ENCODE measurements at places on chromosomes 11 and 22.

DNA sequence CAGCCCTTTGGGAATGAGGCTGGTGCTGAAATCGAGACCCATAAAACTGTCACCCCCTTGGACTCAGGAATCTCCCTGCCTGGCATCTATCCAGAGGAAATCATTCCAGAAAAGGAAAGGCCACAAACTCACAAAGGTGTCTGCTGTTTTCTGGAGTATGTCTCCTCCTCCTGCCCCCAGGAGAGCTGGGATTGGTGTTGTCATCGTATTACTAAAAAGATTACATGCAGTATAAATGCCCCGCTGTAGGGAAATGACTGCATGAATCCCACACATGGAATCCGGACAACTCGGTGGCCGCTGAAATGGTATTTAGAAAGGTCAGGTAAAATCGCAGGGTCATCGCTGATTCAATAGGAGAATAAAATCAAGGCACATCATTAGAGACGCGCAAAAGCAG lies 18.9 kb upstream of the RFPL3 start:
- no peak for DNase-seq

- peak; percentile 16 for DNase-seq
These were observed 1.7 kb downstream of the FCHSD2 start for GRCh38 chr11:73140213-73141030.

DNA sequence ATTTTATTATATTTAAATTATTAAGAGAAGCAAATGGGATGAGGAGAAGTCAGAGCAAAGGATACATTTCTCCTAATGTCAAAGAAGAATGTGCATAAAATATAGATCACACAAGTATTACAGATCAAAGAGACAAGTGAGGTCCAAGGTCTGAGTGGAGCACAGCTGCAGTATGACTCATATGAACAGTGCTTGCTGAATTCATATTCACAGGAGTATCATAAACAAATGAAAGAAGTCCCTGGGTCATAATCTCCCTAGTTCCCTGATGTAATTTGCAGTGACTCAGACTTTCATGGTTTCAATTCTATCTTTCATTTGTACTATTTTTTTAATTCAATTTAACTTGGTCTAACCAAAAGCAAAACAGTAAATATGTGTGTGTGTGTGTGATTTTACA lies 499.0 kb upstream of the CCDC179 start:
- DNase-seq, result no peak

DNA sequence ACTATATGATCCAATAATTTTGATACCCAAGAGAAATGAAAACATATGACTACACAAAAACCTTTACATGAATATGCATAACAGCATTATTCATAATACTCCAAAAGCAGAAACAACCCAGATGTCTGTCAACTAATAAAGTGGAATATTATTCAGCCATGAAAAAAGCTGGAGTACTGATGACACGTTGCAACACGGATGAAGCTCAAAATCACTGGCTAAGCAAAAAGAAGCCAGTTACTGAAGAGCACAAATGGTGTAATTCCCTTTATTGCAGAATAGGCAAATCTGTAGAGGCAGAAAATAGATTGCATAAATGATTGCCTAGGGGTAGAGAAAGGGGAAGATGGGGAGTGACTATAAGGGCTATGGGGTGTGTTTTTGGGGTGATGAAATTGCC lies 117.6 kb upstream of the FGF3 start:
- DNase-seq, result peak; percentile 54

- no peak for DNase-seq
These were observed 4.3 kb upstream of the CHID1 start for GRCh38 chr11:914747-915501.

GRCh38 chr11:44868455-44869421 lies 81.9 kb downstream of the TP53I11 start:
- no peak for DNase-seq
